ENCODE measurements at places on chromosomes 11 and 22. TPM values are rescaled to one million over a fixed set of nuclear protein-coding genes. Genes with fewer than 3 reads are reported as not detected.

Gene CYP2R1
- total RNA-seq: 10.4 TPM

Gene RFPL2
- total RNA-seq: 1.9 TPM

Gene SAA4
- not detected for total RNA-seq

Gene KCNA4
- 0.55 TPM for total RNA-seq

Gene CARD18
- not detected for total RNA-seq

Gene TMEM191B
- total RNA-seq: 2.4 TPM

Gene MMP11
- total RNA-seq: 8.5 TPM

Gene SOX10
- total RNA-seq: 13.4 TPM

Gene NRIP3
- total RNA-seq: 1.2 TPM

Gene OR51B5
- 0.78 TPM for total RNA-seq

Gene PSMA1
- total RNA-seq: 186 TPM

Gene FGF3
- not detected for total RNA-seq

Gene ME3
- 1.3 TPM for total RNA-seq

Gene FGF4
- total RNA-seq: 3.5 TPM

Gene CNGA4
- total RNA-seq: 4.3 TPM

Gene ACTN3
- 5.3 TPM for total RNA-seq

Gene CST6
- 2.1 TPM for total RNA-seq

Gene CAPN5
- 19.6 TPM for total RNA-seq

Gene KBTBD4
- total RNA-seq: 11.7 TPM

Gene SOX6
- 0.73 TPM for total RNA-seq

Gene C11orf97
- total RNA-seq: not detected

Gene LYVE1
- not detected for total RNA-seq

Gene EFEMP2
- 64.8 TPM for total RNA-seq

Gene TBX10
- total RNA-seq: not detected

Gene GRIK4
- 1.7 TPM for total RNA-seq

Gene EXT2
- total RNA-seq: 49.3 TPM

Gene OR51G2
- total RNA-seq: not detected

Gene BACE1
- 20.8 TPM for total RNA-seq

Gene PCF11
- total RNA-seq: 67.7 TPM

Gene ART1
- total RNA-seq: not detected

Gene TMEM25
- total RNA-seq: 17.9 TPM

Gene ENTHD1
- not detected for total RNA-seq

Gene ART5
- 9.1 TPM for total RNA-seq

Gene PYGM
- total RNA-seq: 2.4 TPM

Gene OR6T1
- not detected for total RNA-seq

Gene MS4A4E
- total RNA-seq: not detected

Gene TH
- not detected for total RNA-seq

Gene TPBGL
- 0.14 TPM for total RNA-seq

Gene SLC5A4
- total RNA-seq: not detected

Gene C11orf86
- total RNA-seq: not detected

Gene DDTL
- total RNA-seq: not detected

Gene GUCY1A2
- 5.3 TPM for total RNA-seq

Gene OAF
- total RNA-seq: 1.2 TPM
